ENCODE measurements at places on chromosomes 16 and 17.
A peak's percentile ranks its signal among the peaks of the same experiment; 100 is the strongest.

GRCh38 chr17:12549499-12550041 lies 116.1 kb upstream of the MYOCD start:
- DNase-seq, result no peak

- DNase-seq, result no peak
These were observed 6.0 kb downstream of the TEKT5 start for GRCh38 chr16:10688726-10689125.

GRCh38 chr16:30548416-30549253 lies 9.5 kb downstream of the ZNF764 start:
- DNase-seq, result no peak

DNA sequence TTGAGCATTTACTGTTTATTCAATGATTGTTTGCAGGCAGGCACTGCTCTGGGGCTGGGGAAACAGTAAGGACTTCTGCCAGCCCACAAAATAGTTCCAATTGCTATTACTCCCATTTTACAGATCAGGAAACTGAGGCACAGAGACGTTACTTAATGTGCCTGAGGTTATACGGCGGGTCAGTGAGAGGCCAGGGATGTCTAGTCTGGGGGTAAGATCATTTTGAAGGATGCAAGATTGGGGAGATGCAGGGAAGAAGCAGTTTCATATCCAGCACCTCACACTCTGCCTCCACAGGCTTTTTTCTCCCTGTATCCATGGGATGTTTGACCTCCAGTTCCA lies 46.5 kb downstream of the ABAT start:
- no peak for DNase-seq

GRCh38 chr17:73788111-73788510 lies 143.9 kb upstream of the SDK2 start:
- no peak for DNase-seq

DNA sequence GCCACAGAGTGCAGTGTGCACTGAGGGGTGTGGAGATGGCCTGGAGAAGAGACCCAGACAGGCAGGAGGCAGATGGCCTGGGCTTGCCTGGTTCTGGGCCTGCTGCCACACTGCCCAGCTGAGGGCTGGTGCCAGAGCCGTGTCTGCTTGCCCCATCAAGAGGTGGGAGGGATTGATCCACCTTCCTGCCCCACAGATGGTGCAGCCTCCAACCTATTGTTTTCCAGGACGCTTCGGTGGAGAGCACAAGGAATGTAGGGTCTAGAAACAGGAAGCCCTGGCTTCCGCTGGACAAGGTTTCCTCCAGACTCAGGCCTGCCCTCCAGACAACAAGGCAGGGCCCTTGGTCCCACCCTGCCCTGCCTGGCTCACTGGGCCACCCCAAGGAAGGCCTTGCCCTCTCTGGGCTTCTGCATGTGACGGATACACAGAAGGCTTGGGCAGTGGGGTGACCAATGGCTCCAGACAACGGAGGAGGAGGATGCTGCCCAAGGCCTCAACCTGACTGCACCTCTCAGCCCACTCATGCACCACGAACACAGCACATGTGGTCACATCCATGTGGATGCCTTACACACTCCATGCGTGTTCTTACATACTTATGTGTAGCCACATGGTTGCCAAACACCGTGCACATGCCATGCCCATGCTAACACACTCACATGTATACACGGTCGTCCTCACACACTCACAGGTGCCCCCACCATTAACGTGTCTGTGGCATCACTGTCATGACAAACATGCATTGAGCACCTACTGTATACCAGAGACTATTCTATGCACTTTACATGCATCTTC lies 6.5 kb upstream of the CDH5 start:
- DNase-seq, result no peak

DNA sequence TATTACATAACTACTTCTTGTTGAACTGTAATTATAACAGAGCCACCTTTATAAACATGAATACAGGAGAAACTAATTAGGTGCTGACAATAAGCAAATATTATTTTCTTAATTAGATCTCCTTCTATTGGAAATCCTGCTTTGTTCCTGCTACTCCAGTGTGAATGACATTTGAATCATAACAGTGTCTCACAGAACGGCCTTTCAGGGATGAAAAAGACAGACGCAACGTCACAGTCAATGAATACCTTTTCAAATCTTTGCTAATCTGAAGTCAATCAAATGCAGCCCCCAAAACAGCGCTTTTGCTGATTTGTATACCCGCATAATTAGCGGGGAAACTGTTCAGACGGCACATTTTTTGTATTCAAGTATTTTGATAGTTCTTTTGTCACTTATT lies 240.4 kb upstream of the CDH8 start:
- DNase-seq, result no peak

GRCh38 chr16:3656491-3657468 lies 2.3 kb downstream of the DNASE1 start:
- DNase-seq, result no peak

GRCh38 chr17:57701124-57701523 lies 44.0 kb downstream of the CCDC182 start:
- DNase-seq, result no peak

- no peak for DNase-seq
These were observed 31.1 kb downstream of the ADAMTS18 start for GRCh38 chr16:77403732-77404131.

- no peak for DNase-seq
These were observed 128.2 kb downstream of the USP22 start for GRCh38 chr17:20914658-20915057.

- no peak for DNase-seq
These were observed 848 bp upstream of the KRT19 start for GRCh38 chr17:41528959-41529353.

- DNase-seq, result peak; percentile 55
These were observed 1.8 kb upstream of the RBFOX3 start for GRCh38 chr17:79612468-79613194.

GRCh38 chr17:78276098-78276887 lies 44.9 kb downstream of the TMEM235 start:
- DNase-seq, result no peak

DNA sequence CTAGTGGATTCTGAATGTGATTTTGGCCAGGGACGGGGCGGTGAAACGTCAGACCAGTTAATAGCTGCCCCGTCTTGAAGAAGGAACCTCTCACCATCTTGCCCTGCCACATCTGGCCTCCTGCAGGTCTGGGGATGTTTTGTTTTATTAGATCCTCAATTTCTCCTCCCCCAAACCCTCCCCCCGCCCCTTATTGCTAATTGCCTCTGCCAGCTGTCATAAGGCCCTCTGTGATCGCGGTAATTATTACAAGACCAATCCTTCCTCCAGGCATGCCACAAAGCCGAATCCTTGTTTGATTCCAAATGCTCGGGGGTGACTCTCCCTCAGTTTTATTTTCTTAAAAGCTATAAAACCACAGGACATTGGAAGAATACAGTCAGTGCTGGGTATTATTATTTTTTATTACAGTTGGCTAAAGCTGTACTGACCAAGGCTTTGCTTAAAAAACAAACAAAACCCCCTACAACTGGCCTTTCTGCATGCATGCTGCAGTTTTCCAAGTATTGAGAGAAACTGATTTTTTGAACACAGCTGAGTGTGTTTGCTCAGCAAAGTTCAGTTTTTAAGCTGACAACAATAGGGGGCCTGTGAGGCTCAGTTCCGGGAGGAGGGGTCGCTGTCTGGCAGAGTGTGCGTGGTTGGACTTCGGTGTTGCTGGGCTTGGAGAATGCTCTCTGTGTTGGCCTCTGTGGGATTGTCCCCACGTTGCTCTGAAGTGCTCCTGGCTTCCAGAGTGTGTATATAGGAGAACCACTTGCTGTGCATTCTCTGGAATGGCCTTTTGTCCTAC lies 1.7 kb downstream of the KSR1 start:
- no peak for DNase-seq

DNA sequence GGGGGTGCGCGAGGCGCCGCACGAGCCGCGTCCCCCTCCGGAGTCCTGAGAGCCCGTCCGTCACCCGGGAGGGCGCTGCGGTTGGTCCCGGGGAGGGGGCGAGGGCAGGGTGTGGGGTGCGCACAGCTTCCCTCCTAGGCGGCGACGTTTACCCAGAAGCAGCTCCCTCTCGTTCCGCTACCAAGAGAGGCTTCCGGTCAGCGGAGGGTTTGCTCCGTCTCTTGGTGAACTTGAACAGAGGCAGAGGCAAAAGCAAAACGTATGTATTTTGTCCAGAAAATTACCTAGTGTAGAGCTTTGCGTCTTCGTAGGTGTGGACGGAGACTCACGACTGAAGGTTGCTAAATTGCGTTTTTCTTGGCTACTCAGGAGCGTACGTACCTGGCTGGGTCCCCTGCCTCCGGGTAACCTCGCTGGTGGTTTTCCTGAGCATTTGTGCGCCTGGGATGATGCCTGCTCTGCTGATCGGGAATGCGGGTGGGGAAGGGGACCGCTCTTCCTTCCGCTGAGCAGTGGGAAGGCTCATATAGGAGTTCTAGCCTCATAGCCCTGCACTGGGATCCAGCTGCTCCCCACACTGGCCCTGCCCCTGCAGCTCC lies 833 bp downstream of the WSCD1 start:
- DNase-seq, result no peak

GRCh38 chr17:82100502-82101298 lies 2.7 kb upstream of the FASN start:
- no peak for DNase-seq

GRCh38 chr16:10561001-10561400 lies 19.4 kb downstream of the EMP2 start:
- no peak for DNase-seq

DNA sequence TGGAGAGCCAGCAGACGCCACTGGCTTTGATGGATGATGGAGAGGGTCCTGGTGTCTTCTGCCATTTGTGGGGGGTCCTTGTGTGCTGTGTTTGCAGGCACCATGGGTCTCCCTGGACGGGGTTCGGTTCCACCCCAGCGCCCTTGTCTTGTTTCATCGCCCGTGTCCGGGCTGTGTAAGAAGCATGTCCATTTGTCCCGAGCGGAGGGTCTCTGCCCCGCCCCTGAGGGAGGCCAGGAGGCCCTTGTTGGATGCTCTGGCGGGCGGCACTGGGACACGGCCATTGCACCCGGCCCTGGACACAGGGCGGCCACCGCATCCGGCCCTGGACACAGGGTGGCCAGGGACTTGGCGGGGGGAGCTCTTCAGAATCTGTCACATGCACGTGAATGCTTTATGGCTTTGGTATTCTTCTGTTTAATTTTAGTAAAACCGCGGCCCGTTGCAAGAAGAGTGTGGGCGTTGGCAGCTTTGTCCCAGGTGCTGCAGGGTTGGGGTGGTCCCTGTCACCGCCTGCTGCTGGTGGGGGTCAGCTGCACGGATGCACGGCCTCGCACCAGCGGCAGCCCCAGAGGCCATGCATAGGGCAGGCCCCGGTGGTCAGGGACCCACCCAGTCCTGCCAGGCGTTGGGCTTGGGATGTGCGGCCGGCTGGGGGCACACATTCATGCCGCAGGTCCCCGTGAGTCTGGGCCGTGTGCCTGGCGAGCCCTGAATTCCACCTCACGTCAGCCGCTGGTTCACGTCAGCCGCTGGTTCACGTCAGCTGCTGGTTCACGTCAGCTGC lies 21.0 kb upstream of the ZNF750 start:
- DNase-seq, result no peak

DNA sequence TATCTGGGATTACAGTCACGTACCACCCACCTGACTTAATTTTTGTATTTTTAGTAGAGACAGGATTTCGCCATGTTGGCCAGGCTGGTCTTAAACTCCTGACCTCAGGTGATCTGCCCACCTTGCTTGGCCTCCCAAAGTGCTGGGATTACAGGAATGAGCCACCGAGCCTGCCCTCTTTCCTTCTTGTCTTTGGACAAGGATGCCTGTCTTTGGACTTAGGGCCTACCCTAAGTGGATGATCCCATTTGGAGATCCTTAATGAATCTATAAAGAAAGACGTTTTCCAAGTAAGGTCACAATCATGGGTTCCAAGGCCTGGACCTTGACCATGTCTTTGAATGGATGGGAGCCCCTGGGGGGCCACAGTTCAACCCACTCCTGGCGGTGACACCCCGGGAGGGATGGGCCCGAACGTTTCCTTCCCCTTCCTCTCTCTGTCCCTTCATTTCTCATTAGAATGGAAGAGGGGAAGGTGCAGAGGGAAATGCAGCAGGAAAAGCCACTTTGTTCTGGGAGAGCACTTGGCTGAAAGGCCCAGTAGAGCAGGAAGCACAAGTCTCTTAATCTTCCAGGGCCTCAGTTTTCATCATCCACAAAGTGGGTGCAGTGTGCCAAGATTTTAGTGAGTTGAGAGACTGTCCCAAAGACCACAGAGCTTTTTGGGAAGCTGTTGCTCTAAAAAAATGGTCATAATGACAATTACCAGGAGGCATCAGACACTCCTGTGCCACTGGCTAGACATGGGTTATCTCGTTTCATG lies 353.3 kb downstream of the SEC14L1 start:
- no peak for DNase-seq

- no peak for DNase-seq
These were observed 22.6 kb downstream of the RNF213 start for GRCh38 chr17:80283116-80283852.

GRCh38 chr17:44086364-44087311 lies 16.1 kb downstream of the G6PC3 start:
- peak; percentile 30 for DNase-seq

GRCh38 chr16:84925092-84925772 lies 86.1 kb downstream of the ZDHHC7 start:
- DNase-seq, result peak; percentile 73

GRCh38 chr16:5328546-5328945 lies 231.0 kb upstream of the EEF2KMT start:
- no peak for DNase-seq

GRCh38 chr17:48393283-48393682 lies 36.7 kb downstream of the SKAP1 start:
- no peak for DNase-seq

- DNase-seq, result no peak
These were observed 1.1 kb downstream of the SLC16A3 start for GRCh38 chr17:82229698-82230608.

DNA sequence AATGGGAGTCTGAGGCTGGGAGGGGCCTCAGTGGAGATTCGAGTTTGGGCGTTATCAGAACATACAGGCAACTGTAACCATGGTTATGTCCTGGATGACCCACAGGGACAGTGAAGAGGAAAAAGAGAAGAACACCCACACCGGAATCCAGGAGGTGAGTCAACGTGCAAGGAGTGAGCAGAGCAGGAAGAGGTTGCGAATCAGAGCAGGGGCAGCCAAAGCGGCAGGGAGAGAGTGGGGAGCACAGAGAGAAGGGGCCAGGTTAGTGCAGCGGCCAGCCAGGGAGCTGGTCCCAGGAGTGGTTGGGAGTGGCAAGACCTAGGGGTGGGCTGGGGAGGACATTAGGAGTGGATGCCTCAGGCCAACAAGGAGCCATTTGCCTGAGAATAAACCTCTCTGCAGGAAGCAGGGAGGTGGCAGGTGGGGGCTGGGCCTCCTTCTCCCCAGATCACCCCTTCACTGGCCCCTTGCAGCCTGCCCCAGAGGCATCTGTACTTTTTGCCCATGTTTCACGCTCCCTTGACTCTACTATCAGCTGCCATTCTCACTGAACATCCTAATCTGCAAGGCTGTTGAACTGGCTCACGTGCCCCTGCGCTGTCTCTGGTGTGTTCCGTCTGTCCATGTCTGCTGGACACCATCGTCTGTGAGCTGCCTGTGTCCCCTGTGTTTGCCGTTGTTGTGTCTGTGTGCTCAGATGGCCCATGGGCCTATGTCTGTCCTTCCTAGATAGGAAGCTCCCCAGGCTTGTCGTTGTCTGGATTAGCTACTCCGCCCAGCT lies 5.1 kb downstream of the KRT13 start:
- no peak for DNase-seq

- no peak for DNase-seq
These were observed 9.1 kb downstream of the CRHR1 start for GRCh38 chr17:45792995-45793755.

- DNase-seq, result no peak
These were observed 58.1 kb upstream of the CRISPLD2 start for GRCh38 chr16:84761448-84762368.

- DNase-seq, result no peak
These were observed 395.4 kb downstream of the NPIPA7 start for GRCh38 chr16:16774389-16774788.

Data from stimulated activated CD4-positive, alpha-beta T cell treated with anti-CD3 and anti-CD28 coated beads, Interleukin-2, amount 100 ng/mL, for 48 hours (primary cell).